Stimulated activated CD4-positive, alpha-beta T cell treated with anti-CD3 and anti-CD28 coated beads, Interleukin-12 subunit alpha, Interleukin-12 subunit beta, amount 100 ng/mL, for 24 hours (primary cell): ENCODE measurements at places on chromosomes 12 and 14.
A peak's percentile ranks its signal among the peaks of the same experiment; 100 is the strongest.

- DNase-seq: no peak
Observed at GRCh38 chr14:89489761-89490437, 72.9 kb upstream of the FOXN3 start.

GRCh38 chr14:50010752-50011151 is 105.6 kb downstream of the VCPKMT start:
- DNase-seq: no peak

DNA sequence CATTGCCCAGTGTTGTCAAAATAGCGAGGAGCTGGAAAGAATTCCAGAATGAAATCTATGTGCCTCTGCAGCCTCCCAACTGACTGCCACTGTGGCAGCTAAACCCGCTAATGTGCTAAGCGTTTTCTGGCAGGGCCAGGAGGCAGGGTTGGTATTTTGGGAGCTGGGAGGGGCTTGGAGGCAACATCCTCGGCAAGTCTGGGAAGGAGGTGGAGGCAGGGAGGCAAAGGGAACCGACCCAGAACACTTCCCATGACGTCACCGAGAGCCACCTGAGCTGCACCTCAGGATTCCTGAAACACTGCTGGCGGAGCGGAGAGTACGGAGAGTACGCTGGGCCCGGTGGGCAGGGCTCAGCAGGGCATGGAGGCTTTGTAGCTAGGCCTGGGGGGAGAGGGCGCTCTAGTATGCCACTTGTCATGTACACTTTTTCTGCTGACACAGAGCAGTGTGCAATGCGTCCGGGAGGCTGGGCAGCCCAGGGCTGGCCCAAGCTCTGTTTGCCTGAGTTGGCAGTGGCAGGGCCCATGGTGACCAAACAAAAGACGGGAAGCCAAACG is 81.5 kb downstream of the DPF3 start:
- no peak for DNase-seq

GRCh38 chr14:38124506-38124905 is 83.2 kb upstream of the SSTR1 start:
- DNase-seq: no peak

DNA sequence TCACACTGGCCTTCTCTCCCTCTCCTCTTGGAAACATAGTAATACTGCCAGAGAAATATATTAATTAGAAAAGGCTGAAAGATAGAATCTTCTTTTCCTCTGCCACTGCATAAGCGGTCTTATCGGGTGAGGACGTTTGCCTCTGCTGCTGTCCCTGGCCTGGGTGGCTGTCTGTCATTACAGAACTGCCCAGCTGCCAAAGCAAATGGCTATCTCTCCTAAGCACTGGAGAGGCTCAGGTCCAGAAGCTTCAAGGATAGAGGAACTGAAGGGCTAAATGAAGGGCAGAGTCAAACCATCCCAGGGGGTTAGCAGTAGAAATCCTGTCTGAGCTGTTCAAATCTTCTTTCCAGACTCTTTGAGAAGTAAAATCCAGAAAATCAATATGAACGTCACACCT is 198.6 kb upstream of the CAND1 start:
- no peak for DNase-seq

- DNase-seq: no peak
Observed at GRCh38 chr14:73936548-73936947, 13.3 kb downstream of the FAM161B start.

- no peak for DNase-seq
Observed at GRCh38 chr12:120905856-120906384, 1.8 kb upstream of the SPPL3 start.

DNA sequence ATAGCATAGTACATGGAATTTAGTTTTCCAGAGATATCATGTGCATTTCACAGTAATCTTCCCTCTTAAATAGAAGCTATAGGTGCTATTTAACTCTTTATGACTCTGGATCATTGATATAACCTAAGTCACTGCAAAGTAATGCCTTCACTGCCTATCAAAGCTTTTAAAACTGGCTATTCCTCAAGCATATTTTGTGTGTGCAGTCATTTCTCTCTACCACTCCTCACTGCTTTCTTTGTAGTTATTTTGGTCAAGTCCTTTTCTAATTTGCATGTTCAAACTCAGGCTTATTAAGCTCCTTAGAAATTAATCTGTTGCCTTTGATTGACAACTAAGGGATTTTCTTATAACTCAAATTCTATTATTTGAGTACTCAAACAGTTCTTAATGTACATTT is 79.4 kb upstream of the PLEKHG7 start:
- DNase-seq: no peak

GRCh38 chr12:33125755-33126154 is 229.2 kb upstream of the PKP2 start:
- DNase-seq: no peak

GRCh38 chr12:6925540-6926279 is 2.0 kb upstream of the ATN1 start:
- no peak for DNase-seq

DNA sequence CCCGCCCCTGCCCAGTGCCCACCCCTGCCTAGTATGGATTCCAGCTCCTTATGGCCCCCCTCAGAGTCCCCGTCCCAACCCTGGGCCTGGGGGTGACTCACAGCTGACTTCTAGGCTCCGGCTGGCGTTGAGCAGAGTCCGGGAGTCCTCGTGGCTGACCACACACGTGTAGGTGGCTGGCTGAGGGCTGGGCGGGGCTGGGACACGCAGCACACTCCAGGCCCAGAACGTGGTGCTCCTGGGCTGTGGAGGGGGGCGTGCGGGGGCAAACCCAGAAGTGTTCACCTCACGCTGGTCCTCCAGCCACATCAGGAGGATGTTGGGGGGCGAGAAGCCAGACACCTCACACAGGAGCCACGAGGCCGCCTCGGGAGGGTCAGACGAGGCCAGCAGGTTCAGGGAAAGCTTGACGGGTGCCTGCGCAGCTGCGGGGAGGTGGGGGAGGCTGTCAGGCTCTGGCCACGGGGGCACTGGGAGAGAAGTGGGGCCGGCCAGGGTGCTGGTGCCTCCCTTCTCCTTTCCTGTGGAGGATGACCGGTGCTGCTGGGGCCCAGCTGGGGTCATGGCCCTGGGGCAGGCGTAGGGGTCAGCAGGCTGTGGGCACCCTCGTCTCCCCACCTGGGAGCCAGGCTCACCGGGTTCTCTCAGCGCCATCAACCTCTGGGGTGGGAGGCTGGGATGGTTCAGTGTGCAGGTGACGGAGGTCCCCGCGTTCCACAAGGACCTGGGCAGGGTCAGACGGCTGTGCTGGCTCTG is 314.1 kb downstream of the TMEM121 start:
- DNase-seq: no peak

DNA sequence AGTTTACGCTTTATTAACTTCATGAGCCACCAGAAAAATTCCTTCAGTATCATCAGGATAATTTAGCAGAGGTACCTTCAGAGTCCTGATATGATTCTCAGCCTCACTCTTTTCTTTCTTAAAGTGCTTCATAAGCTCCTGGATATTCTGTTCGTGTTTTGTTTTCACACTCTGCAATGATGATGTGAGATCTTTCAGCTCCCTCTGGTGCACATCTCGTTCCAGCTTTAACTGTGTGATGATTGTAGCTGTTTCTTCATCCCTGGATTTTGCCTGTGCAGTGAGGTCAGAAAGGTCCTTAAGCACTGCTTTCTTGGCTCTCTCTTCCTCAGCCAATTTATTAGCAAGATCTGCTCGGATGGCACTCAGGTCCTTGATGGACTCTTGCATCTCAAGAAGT is 156.7 kb downstream of the CEP128 start:
- no peak for DNase-seq

DNA sequence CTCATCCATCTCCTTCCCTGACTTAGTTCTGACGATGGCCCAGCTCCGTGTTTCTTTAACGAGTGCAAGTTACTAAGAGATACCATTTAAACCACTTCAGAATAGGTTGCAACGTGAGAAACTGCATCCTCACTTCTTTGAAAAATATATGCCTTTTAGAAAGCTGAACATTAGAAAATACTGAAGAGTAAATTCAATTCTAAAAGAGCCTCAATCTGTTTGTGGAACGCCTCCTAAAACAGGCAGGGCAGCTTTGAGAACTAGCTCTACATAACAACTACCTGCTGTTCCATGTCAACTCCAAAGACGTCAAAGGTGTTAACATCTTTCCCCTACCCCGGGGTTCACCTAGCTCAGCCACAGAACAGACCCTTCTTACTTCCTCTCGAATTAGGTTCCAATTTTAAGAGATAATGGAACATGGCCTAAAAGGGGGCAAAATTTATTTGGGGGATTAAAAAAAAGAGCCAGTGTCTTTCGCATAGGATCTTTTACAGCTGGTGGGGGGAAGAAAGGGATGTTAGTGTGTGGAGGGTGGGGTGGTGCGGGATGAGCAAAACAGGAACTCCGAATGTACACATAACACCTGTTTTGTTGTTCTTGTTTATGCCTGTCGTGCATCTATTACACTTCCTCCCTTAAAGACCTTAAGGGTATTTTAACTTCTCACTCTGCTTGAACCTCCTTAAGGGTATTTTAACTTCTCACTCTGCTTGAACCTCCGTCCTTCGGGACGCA is 3.3 kb downstream of the BHLHE41 start:
- no peak for DNase-seq

GRCh38 chr14:91113829-91114078 is at the start of gene DGLUCY:
DGLUCY (plus strand) TSS chr14:91114073; CDS start chr14:91160295, 46,222 bp downstream.
- no peak for DNase-seq

DNA sequence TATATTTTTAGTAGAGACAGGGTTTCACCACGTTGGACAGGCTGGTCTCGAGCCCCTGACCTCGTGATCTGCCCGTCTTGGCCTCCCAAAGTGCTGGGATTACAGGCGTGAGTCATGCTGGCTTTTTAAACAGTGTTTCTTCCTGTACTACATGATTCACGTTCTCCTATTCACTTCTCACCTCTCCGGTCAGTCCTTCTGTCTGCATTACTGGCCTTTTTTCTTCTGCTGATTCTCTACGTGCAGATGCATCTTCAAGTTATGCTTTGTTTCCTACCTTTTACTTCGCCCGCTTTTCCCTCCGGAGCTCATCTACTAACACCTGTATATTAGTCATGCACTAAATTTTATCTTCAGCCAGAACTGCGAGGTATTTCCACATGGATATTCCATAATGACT is 296.2 kb upstream of the FLRT2 start:
- DNase-seq: no peak

- DNase-seq: peak; percentile 55
Observed at GRCh38 chr14:50875359-50876070, 3.7 kb downstream of the ABHD12B start.

- no peak for DNase-seq
Observed at GRCh38 chr12:2642896-2643425, 151.8 kb upstream of the FKBP4 start.

DNA sequence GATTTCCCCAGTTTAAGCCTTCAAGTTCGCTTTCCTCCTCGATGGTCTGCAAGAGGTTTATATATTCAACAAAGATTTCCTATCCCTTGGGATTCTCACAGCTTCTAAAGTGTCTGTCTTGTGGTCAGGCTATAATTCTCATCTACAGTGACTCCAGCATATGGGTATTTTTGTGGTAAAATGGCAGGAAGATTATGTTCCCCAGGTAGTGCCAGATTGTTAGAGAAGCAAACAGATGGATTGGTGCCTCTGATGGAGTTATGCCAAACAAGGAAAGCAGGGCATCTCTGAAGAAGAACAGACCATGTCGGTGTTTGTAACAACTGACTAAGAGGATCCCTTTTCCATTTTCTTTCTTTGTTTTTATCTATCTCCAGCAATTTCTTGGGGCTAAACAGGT is 5.5 kb upstream of the CCDC175 start:
- no peak for DNase-seq

DNA sequence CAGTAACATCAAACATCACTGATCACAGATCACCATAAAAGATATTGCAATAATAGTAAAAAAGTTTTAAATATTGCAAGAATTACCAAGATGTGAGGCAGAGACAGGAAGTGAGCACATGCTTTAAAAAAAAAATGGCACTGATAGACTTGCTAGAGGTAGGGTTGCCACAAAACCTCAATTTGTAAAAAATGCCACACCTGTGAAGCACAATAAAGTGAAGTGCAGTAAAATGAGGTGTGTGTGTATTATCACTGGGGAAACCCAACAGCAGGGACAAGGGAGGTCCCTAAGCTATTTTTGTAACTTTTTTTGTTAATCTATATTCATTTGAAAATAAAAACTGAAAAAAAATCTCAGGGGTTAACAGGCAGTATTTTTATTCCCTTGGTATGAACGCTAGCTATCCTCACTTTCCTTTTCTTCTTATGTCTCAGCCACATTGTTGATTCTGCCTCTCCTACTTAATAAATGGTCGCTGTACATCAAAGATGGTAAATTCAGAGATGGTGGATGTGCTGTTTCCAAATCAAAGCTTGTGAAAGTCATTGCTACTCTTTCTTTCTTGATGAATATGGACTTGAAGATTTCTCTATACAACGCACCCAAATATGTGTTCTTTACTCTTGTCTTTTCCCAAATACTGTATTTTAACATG is 14.0 kb upstream of the KLRD1 start:
- no peak for DNase-seq

- DNase-seq: no peak
Observed at GRCh38 chr14:103528146-103528586, 830 bp upstream of the TRMT61A start.

DNA sequence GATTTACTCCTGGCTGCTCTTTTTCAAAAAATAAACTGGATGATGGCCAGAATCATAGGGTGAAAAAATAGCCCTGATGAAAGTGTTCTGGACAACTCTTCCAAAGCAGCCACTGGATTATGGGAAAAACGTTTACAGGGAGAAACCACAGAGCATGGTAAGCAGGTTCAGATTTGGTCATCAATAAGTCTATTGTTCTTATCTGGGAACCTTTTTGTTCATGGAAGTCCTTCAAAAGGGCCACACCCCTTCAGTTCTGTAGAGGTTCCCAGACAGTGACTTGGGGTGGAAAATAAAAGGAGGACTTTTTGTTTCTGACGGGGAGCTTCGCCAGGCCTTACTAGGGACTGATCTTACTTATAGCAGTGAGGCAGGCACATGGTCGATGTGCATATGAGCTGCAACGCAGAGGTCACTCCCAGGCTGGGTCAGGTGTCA is 117.4 kb upstream of the SLC38A2 start:
- no peak for DNase-seq

DNA sequence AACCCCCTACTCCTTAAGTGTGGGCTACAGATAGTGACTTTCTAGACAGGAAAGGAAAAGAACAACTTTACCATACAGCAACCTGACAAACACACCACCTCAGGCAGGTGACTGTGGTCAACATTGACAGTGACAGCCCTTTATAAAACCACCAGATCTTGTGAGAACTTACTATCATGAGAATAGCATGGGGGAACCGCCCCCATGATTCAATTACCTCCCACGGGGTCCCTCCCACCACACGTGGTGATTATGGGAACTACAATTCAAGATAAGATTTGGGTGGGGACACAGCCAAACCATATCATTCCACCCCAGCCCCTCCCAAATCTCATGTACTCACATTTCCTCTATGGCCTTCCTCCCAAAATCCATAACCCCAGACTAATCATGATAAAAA is 16.3 kb downstream of the OR10P1 start:
- no peak for DNase-seq

DNA sequence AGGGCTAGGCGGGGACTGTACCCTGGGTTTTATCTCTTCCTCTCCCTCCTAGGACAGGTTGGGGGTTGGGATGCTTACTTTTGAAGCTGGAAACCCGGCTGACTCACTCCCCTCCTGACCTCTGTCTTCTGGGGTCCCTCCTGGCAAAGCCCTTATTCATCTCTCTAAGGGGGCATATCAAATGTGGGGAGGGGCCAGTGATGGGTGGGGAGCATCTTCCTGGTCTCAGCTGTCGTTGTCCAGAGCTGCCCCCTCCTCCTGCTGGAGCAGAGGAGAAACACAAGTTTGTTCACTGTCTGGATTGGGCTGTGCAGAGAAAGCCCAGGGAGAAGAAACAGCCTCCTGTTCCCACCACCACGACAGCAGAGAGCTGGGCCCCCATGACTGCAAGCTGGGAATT is 85.8 kb downstream of the TNFAIP2 start:
- no peak for DNase-seq
